ENCODE measurements at places on chromosomes 6 and 20. TPM values are rescaled to one million over a fixed set of nuclear protein-coding genes. Genes with fewer than 3 reads are reported as not detected.

Gene GHRH
- not detected for total RNA-seq

Gene CAP2
- total RNA-seq: not detected

Gene DXO
- 27.6 TPM for total RNA-seq

Gene PGC
- total RNA-seq: 0.81 TPM

Gene DPM1
- total RNA-seq: 75.2 TPM

Gene VWA7
- 2.9 TPM for total RNA-seq

Gene IL20RA
- not detected for total RNA-seq

Gene TCEA2
- total RNA-seq: 18.7 TPM

Gene SLA2
- 0.13 TPM for total RNA-seq

Gene SPATA25
- 0.95 TPM for total RNA-seq

Gene SPATS1
- not detected for total RNA-seq

Gene SAMD5
- total RNA-seq: 0.55 TPM

Gene PKHD1
- 0.02 TPM for total RNA-seq

Gene SLC13A3
- 16.4 TPM for total RNA-seq

Gene HLA-DQA2
- total RNA-seq: not detected

Gene MTRF1L
- total RNA-seq: 31.6 TPM

Gene KCNK5
- 45.8 TPM for total RNA-seq

Gene SLC22A2
- not detected for total RNA-seq

Gene MYLK4
- total RNA-seq: 0.02 TPM

Gene FAM184A
- 13.6 TPM for total RNA-seq

Gene RIPOR3
- total RNA-seq: 46.1 TPM

Gene SMLR1
- 0.07 TPM for total RNA-seq

Gene HLA-DOB
- 2.5 TPM for total RNA-seq

Measured in K562 (cell line).